ENCODE measurements at places on chromosomes 5 and 9. TPM values are rescaled to one million over a fixed set of nuclear protein-coding genes. Genes with fewer than 3 reads are reported as not detected.

Gene EIF4E1B
- not detected for total RNA-seq

GRCh38 chr5:132499440-132500243 lies 9.1 kb upstream of the IRF1 start:
- H3K27me3 ChIP-seq: no peaks in the 10 kb centered on the region
- no peak for DNase-seq
- H3K4me1 ChIP-seq: peaks cover 47% of the 10 kb centered on the region

- no peak for DNase-seq
- no peak overlapping the region for H3K4me3 ChIP-seq
- no peaks in the 10 kb centered on the region for H3K4me1 ChIP-seq
- H3K36me3 ChIP-seq: no peaks in the 10 kb centered on the region
- H3K27me3 ChIP-seq: no peaks in the 10 kb centered on the region
Observed at GRCh38 chr5:135443161-135443960, 3.8 kb downstream of the DCANP1 start.

- no peak for DNase-seq
- H3K36me3 ChIP-seq: no peaks in the 10 kb centered on the region
- no peak overlapping the region for H3K27ac ChIP-seq
- H3K27me3 ChIP-seq: no peaks in the 10 kb centered on the region
- no peaks in the 10 kb centered on the region for H3K4me1 ChIP-seq
- no peak overlapping the region for H3K4me3 ChIP-seq
Observed at GRCh38 chr5:83441747-83442146, 29.8 kb upstream of the VCAN start.
